Fibroblast of upper back skin (primary cell): ENCODE measurements at places on chromosomes 3 and 15.

GRCh38 chr3:2198776-2199279 lies 100.2 kb downstream of the CNTN4 start:
- DNase-seq, result no peak

GRCh38 chr3:80087767-80088166 lies 320.0 kb upstream of the ROBO1 start:
- peak; percentile 70 for DNase-seq

GRCh38 chr15:89998141-89998661 lies 2.9 kb upstream of the ZNF710 start:
- peak; percentile 57 for DNase-seq

DNA sequence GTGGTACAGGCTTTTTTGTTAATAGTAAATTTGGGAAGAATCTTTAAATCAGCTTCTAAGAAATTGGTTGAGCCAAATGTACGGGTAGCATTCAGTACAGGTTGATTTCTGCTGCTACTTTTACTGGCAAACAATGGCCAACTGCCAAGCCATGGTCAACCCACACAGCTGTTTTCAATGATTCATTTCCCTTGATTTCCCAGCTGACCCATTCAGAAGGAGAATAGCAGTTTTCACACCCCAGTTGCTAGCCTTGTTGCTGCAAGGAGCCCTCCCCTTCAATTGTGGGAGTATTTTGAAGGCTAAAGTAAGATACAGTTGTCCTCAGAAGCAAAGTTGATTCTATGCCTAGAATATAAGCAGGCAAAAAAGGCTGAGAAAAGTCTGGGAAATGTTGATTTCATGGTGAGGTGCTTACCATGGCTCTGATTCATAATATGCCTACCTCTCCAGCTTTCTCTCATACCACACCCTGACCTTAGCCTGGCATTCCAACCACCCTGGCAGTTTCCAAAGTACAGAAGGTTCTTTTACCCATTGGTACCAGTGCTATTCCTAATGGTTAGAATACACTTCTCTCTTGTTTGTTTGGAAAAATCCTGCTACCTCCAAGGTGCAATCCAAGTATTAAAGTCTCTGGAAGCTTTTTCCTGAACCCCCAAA lies 320.3 kb upstream of the TGFBR2 start:
- DNase-seq, result peak; percentile 96

DNA sequence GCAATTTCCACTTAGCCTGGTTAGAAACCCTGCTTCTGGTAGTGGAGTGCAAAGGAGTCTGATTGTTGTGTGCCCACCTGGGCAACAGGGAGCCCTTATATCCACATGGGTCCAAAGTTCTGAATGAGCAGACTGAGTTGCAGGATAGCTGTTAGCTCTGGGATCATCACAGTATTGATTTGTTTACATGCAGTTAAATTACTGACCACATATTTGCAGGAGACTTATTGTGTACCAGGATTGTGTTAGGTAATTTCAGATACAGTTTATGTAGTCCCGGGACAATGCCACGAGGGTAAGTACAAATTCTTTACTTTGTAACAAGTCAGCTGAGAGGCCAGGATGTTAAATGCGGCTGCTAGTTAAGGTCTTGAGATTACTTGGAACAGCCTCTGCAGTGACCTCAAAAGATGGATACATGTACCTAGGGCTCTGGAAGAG lies 18.8 kb downstream of the ARHGEF26 start:
- DNase-seq, result no peak

- no peak for DNase-seq
Observed at GRCh38 chr3:150443331-150443741, 35.2 kb downstream of the TSC22D2 start.

DNA sequence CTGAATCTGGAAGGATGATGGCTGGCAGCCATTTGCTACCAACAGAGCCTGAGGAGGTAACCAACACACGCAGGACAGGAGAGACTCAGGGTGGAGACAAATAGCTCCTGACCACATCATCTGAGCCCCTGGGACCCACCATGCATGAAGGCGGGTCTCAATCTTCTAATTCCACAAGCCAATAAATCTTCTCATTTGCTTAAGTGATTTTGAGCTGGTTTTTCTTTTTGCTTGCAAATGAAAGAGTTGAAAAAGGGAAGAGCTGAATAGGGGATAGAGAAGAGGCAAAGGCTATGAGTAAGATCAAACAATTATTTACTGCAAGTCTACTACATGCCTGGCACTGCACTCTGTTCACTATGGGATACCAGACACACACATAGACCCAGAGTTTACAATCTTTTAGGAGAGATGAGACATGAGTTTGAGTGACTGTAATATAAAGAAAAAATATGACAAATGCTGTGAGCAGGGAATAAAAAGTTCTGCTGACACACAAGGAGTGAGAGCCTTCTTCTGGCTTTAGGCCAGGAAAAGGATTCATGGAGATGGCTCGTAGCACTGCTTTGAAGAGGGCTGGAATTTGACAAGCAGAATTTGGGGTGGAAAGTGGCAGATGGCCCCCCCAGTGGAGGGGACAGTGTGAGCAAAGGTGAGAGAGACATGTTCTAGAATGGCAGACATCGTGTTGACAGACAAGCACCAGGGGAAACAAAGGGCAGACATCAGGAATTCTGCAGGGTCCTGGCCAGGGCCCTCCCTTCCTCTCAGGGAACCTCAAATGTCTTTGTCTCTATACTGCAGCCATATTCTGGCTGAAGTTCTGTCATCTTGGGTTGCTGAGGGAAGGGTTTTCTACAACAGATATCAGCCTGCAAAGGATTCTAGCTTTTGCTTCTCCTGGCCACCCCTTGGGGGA lies 69.8 kb upstream of the WNT5A start:
- peak; percentile 61 for DNase-seq
